ENCODE measurements at places on chromosomes 2 and 18. TPM values are rescaled to one million over a fixed set of nuclear protein-coding genes. Genes with fewer than 3 reads are reported as not detected.

GRCh38 chr2:237432484-237433092 is 18.6 kb upstream of the COL6A3 start:
- DNase-seq: peak; percentile 58

The FBXO15 gene
- 1.3 TPM for total RNA-seq

GRCh38 chr2:188399159-188399558 is 107.5 kb downstream of the GULP1 start:
- peak; percentile 74 for DNase-seq

- no peak for DNase-seq
These were observed 47.0 kb upstream of the AP1S3 start for GRCh38 chr2:223884399-223884798.

GRCh38 chr2:239864247-239865058 is 160.7 kb downstream of the NDUFA10 start:
- peak; percentile 40 for DNase-seq

The ERICH2 gene
- 6.6 TPM for total RNA-seq

- no peak for DNase-seq
These were observed 319.1 kb downstream of the CTNNA2 start for GRCh38 chr2:79831961-79832360.

The STPG4 gene
- 0.15 TPM for total RNA-seq

The SLC16A14 gene
- total RNA-seq: 1.2 TPM

The ST6GAL2 gene
- total RNA-seq: 15.6 TPM

The CCDC85A gene
- total RNA-seq: 0.18 TPM

- no peak for DNase-seq
These were observed 259.5 kb downstream of the EPHA4 start for GRCh38 chr2:221312634-221313033.

GRCh38 chr2:27461118-27461517 is 18.9 kb downstream of the KRTCAP3 start:
- DNase-seq: no peak

- DNase-seq: peak; percentile 52
These were observed 957.1 kb upstream of the CHAC2 start for GRCh38 chr2:52810460-52810859.

- no peak for DNase-seq
These were observed 109.2 kb downstream of the SOCS6 start for GRCh38 chr18:70398076-70398475.

DNA sequence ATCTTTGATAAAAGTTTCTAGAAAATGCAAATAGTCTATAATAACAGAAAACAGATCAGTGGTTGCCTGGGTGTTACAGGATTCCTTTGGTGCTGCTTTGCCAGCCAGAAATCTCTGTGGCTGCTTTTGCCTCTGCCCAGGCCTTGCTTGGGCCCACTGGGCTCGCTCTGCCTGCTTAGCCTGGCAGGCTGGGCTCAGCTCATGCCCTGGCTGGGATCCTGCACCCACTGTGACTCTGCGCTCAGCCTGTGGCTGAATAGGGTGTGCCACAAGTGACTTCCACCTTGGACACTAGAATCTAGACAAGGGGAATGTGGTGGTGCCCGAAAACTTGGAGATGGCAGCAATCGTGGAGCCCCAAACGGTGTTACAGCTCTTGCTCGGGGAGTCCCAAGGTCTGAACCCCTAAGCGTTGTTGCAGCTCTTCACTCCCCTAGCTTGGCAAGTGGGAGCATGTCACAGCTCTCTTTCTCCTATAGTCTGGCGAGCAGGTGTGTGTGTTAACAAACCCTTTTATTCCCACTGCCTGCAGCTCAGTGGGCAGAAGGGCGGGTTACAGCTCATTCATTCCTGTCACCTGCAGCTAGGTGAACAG is 50.9 kb downstream of the FBXO48 start:
- no peak for DNase-seq

GRCh38 chr2:174666312-174666711 is 68.7 kb upstream of the WIPF1 start:
- no peak for DNase-seq

The PRKAG3 gene
- total RNA-seq: not detected

GRCh38 chr18:76886112-76886511 is 63.8 kb downstream of the ZNF236 start:
- DNase-seq: no peak

DNA sequence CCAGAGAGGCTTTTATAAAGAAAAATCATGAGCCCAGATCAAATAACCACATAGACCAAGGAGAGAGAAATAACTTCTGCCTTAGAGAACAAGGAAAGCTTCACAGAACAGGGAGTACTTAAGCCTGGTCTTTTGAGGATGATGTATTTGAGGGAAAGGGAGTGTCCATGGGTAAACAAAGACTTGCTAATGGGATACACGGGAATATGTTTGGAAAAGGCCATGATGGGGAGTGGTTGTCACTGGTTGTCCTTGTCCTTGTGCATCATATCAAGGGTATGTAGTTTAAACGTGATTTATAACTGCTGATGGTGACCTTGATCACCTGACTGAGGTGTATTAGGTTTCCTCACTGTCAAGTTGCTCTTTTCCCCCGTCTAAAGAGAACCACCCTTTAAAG is 169.9 kb downstream of the FAM210A start:
- DNase-seq: no peak

DNA sequence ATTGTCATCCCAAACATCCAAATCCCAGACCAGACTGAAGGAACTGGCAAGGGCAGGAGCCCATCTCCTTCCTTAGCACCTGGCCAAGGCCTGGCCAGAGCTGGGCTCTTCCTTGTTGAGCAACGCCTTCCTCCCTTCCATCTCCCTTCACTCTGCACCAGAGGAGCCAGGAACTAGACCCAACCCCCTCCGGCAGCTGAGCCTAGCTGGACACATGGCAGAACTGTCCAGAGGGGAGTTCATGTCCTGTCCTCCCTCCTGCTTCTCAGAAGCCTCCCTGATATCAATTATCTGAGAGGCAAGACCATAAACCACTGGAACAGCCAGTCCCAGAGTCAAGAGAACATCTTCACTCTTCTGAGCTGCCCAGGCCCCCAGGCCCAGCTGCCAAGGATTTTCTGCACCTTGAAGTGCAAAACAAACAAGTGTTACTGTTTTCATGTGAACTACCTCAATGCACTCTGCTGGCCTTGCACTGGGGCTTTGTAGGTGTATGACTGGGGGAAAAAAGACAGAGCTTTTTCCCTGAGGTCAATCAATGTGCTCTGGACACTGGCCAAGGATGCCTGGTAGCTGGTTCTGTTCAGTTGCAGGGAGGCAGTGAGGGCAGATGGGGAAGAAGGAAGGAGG is 107.6 kb upstream of the MSH6 start:
- DNase-seq: peak; percentile 35

GRCh38 chr2:200156166-200156835 is 150.2 kb upstream of the SPATS2L start:
- DNase-seq: no peak

DNA sequence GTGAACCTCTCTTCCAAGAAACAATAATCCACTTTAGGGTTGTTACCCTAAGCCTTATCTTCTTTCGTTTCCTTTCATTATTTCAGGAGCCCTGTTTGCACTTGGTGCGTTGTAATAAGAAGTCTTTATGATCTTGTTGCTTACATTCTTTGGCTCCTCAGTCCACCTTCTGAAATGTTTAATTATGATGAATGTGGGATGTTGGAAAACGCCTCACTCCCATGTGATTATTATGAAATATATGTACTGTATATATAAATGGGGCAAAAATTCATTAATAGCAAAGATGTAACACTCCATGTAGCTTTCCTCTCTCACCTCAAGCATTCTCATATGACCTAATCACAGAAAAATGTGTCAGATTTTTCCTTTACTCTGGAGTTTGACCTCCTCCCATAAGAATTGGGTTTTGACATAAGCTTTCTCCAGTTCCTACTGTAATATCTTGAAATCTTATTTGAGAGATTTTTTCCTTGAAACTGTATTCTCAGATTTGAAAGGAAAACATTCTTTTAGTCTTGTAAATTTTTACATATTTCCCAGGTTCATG is 397.2 kb upstream of the FANCL start:
- DNase-seq: no peak

DNA sequence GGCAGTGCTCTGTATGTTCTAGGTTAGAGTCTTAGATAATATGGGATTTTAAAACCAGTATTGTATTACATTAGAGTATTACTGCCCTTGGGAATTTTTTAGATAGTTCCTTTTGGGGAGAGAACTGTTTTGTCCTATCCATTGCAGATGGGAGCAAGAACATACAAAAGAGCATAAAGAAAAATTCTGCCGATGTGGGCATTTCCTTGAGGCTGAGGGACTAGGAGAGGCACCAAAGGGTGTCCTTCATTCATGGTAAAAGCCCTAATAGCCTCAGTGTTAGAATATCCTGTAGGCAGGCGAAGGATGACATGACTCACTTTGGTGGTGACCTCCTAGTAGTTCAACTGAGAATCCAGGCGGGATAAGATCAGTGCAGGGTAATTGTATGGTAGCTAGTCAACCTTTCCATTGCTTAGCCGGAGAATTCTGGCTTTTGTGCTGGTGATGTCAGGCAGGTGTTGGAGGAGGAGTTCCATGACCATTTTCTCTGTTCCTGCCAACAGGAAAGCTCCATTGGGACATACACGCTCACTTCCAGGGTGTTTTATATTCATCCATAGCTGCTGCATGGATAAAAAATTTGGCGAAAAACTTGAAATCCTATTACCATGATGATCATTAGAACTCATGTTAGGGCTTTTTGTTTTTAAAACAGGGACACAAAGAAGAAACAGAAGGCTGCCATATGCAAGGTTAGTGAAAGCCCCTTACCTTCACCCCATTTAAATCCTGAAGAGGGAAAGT is 28.1 kb downstream of the EPAS1 start:
- no peak for DNase-seq

GRCh38 chr2:241935314-241935713 is 65.8 kb downstream of the RTP5 start:
- no peak for DNase-seq

DNA sequence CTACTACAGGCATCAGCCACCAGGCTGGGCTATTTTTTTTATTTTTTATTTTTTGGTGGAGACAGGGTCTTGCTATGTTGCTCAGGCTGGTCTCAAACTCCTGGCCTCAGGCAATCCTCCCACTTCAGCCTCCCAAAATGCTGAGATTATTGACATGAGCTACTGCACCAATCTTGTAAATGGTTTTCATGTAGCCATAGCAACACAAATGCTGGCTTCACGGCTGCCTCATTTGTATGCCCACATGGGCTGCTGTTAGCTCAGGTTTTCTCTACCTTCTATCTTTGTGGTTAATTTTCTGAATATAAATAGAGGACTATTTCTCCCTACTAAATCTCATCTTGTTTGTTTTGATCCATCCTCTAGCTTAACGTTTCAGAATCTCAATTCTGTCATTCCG is 58.2 kb downstream of the PLEKHM3 start:
- DNase-seq: no peak

The DPP10 gene
- 8.2 TPM for total RNA-seq

- DNase-seq: no peak
These were observed 2.5 kb upstream of the ATG16L1 start for GRCh38 chr2:233248999-233249398.

The GKN2 gene
- not detected for total RNA-seq

The WNT10A gene
- not detected for total RNA-seq
